ENCODE measurements at places on chromosomes 3 and 15.

GRCh38 chr15:50675535-50676144 lies 11.0 kb downstream of the TRPM7 start:
- DNase-seq, result no peak

DNA sequence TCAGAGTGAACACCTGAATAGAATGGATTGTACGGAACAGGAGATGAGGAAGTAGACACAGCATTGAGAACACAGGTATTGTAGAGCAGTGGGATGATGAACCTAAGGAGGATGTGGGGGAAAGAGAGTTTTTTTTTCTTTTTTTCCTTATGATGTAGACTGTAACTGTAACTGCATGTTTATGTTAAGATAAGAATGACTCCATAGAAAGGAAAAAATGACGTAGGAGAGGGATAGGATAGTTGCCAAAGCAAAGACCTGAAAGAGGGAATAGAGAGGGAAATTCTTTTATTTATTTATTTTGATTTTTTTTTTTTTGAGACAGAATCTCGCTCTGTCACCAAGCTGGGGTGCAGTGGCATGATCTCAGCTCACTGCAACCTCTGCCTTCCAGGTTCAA lies 33.2 kb downstream of the APH1B start:
- DNase-seq, result no peak

DNA sequence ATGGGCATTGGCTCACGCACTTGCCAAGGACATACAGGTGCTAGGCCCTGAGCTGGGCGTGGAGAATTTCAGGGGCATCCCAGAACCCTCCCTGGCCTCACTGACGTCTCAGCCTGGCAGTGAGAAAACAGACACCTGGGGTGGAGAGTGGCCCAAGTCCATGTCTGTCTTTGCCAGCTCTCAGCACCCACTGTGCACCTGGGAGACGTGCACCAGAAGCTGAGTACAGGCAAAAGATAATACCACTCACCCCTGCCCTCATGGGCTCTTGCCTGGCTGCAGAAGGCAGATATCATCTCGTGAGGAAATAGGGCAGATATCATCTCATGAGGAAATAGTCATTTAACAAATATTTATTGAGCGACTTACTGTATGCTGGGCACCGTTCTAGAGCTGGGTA lies 8.0 kb downstream of the LOXL1 start:
- DNase-seq, result no peak

DNA sequence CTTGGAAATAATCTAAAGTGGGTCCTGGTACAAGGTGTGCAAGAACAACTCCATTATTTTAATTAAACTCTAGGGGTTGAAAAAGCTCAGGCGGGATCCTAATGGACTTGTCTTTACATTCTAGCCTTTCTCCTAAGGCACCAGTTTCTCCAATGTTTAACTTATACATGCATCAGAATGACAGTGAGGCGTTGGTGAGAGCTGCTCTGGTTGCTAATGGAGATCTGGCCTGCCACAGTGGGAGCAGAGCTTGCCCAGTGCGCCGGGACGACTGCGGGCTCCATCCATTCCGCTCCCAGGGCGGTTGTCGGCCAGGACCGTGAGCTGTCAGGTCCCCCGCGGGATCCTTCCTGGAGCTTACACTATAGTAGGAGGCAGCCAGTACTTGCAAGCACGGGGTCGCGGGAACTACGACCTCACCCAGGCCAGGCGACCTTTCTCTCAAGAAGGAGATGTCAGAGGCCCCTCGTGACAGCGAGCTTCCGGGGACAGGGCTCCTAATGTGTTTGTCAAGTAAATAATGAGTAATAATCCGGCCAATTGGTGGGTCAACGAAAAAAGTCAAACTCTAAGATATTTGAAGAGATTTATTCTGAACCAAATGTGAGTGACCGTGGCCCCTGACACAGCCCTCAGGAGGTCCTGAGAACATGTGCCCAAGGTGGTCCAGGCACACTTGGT lies 991 bp upstream of the HIGD1A start:
- DNase-seq, result no peak

DNA sequence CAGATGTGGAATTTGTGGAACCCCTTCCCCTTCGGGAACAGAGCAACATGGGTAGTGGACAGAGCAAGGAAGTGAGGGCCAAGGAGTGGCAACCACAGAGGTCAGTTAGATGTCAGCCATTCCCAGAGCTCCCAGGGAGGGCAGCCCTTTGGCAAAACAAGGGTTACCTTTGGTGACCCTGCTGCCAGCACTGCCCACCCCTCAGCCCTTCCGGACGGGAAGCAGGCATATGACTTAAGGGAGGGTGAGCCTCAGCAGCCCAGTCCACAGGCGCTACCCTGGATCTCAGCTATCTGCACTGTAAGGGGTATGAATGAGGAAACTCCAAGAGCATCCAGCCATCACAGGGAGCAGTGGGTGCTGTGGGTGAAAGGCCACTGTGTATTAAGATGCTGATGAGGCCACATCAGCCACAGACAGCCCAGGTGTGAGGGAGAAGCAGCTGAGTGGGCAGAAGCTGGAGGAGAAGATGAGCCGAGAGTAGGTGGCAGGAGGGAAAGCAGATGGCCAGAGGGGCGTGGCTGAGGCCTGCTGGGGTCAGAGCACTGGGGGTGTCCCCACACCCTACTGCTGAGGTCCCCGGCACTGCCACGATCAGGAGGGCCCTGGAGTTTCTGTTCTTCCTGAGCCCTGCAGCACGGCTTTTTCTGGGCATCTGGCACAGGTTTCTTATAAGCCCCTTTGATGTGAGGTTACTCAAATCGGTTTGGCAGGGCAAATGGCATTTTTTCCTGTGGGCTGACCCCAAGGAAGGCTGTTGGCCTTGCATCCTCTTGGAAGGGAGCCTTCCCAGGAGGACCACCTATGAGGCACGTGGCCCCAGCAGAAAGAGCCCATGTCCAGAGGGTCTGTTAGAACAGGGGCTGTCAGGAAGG lies 6.2 kb downstream of the PLA2G4D start:
- no peak for DNase-seq

DNA sequence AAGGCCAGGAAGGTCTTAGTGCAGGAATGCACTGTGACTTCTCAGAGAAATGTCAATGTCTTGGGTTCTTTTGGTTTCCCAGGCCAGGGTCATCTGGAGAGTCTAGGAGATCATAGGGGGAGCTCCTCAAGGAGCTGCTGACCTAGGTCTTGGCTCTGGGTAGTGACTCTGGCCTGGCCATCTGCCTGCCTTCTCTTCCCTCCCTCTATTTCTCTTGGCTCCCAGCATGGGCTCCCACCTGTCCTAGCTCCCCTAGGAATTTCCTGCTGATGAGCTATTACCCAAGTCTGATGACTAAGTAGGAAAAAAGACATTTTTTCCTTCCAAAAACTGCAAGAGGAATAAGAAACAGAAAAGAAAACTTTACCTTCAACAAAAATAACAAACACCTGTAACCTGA lies 57.4 kb downstream of the BSN start:
- no peak for DNase-seq

DNA sequence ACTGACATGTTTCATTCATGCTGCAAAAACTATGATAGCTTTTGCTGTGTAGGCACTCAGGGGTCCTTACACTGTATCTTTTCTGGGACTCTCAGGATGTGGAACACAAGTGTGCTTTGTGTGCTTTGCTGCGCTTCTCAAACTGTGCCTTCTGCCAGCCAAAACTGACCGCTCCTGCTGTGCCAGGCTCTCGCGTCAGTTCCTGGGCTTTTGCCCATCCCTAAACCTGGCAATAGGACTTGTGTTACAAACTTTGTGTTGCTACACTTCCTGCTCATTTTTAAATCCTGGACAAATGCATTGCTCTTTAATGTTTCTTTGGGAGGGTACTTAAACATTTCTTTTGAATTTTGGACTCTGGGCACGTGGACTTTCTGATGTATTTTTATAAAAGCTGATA lies 60.3 kb downstream of the DIPK2A start:
- DNase-seq, result no peak

GRCh38 chr15:93488296-93488713 lies 399.3 kb upstream of the RGMA start:
- no peak for DNase-seq

DNA sequence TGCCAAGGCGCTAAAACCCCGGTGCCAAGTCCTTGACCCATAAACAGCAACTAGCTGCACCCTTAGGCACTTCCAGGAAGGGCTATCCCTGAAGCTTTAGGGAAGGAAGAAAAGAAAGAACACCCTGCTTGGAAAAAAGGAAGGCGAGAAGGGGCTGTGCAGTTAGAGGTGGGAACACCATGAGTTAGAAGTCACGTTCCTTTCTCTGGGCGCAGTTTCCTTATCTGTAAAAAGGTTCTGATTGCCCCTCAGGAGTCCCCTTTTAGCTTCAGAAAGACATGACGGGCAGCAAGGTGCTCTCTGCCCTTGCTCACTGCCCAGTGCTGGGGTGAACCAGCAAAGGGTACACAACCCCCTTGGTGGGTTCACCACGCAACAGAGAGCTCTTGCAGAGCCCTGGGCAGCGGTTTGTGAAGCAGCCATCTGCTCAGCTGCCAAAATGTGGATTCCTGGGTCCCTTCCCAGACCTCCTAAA lies 798 bp downstream of the GCHFR start:
- DNase-seq, result no peak

DNA sequence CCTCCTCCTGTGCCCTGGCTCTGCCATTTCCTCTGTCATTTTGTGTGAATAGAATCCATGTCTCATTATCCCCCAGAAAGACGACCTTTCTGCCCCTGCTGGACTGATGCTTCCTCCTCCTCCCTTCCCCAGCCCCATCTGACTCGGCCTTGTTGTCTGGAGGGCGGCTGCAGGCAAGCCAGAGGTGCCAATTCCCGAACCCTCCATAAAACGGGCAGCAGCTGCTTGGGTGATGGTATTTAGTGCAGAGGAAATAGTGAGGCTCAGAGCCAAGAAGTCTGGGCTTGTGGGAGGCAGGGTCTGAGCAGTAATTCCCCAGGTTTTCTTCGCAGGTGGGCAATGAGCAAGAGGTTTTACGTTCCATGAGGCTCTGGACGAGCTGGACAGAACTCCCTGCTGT lies 71.2 kb downstream of the ITGA11 start:
- DNase-seq, result no peak

DNA sequence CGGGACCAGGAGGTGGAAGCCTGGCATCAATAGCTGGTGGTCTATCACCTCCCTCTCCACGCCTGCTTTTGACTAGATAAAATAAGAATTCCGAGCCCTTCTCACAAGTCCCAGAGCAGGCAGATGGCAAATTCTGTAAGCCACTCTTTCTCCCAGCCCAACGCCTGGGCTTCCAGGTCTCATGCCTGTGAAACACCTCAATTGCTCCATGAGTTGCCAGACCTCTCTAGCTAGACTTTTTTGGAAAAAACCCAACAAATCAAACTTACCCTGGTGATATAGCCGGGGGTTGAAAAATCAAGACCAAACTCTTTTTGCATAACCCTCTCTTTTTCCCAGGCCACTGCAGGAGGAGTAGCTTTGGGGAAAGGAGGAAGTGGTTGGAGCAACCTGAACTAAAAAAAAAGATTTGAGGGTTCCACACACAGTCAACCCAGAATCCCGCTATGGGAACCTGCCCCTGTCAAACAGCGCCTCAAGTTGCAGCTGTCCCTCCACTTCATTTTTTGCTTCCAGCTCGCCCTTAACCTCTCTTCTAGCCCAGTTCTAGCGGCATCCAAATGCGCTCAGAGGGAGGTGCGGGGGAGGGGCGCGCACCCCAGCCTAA lies 7.0 kb downstream of the BHLHE40 start:
- DNase-seq, result no peak

GRCh38 chr3:127658234-127658633 lies 14.5 kb upstream of the ABTB1 start:
- DNase-seq, result no peak

GRCh38 chr15:80324545-80325080 lies 72.6 kb upstream of the CTXND1 start:
- DNase-seq, result no peak

DNA sequence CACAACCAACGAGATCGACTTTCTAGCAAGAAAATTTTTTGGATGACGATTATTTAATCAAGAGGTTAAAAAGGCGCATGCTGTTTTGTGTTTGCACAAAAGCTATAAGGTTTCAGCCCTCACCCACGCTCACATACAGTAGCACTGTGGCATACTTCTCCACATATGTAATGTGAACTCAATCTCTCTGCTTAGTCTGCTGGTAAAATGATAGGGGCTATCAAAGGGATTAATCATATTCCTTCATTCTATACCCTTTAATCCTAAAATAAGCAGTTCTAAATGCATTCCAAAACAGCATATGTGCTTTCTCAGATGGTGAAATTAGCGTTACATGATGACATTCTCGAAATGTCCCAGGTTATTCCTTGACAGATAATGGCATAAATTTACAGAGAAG lies 196.9 kb upstream of the PRICKLE2 start:
- DNase-seq, result no peak

DNA sequence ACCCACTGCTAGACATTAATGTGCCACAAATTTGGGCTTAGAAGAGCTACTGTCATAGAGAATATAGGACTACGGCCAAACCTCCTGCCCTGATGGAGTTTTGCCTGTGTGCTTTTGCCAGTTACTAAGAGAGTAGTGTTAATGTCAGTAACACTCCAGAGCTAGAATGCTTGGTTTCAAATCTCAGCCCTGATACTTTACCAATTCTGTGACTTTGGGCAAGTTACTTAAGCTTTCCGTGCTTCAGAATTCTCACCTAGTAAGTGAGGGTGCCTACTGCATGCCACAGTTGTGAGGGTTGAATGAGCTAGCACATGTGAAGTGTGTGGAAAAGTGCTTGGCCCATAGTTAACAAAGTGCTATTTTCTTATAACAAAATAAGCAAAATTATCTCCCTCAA lies 10.9 kb upstream of the ITGA11 start:
- no peak for DNase-seq

DNA sequence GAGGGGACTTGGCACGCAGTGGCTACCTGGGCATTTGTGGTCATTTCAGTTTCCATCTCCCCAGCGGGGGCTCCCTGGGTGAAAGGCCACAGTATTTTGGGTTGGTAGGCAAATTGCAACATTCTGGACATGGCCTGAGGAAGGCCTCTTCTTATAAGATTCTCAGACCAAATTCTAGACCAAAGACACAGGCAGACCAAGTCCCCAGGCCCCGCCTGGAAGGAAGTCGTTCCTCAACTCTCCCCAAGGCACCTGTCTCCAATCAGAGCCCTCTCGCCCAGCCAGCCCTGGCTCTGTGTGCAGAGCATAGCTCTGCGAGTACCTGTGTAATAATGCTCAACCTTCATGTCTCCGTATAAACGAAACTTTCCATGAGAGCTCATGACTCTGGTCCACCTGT lies 53.1 kb downstream of the GRIP2 start:
- DNase-seq, result no peak

DNA sequence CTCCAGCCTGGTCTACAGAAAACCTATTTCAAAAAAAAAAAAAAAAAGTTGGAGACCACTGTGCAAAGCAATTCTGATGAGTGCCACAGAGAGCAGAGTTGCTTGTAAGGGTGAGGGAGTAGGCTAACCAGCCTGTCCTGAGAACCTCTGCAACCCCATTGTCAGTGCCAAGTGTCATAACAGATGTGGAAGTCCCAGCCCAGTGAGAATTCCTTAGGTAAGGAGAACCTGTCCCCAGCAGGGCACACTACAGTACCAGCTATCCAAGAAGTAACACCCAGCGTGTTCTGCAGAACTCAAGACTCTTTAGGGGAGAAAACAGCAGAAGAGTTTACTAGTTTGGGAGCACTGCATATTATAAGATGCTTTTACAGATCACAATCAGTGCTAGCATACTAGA lies 156.3 kb downstream of the LIPC start:
- no peak for DNase-seq
